ENCODE measurements at places on chromosomes 3 and 15.

- no peak for DNase-seq
Observed at GRCh38 chr3:12349895-12350811, 61.3 kb downstream of the PPARG start.

DNA sequence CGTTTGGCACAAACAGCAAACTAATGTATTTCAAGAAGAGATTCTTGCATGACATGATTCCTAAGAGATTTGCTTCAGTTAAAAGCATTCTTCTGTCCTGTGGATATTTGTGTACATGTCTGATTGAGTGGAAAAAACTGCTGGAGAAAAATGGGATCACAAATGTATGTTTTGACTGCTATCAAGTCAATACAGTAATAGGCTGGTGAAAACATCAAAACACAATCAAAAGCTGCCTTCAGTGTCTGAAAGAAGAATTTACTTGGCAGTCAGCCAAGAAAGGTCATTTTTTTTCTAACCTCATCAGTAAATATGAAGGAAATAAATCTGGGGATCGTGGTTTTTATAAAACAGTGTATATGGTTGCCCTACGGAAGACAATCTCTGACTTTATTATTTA, 1214.8 kb downstream of the NSUN3 start:
- no peak for DNase-seq

- no peak for DNase-seq
Observed at GRCh38 chr3:134904776-134905646, 110.0 kb downstream of the EPHB1 start.

DNA sequence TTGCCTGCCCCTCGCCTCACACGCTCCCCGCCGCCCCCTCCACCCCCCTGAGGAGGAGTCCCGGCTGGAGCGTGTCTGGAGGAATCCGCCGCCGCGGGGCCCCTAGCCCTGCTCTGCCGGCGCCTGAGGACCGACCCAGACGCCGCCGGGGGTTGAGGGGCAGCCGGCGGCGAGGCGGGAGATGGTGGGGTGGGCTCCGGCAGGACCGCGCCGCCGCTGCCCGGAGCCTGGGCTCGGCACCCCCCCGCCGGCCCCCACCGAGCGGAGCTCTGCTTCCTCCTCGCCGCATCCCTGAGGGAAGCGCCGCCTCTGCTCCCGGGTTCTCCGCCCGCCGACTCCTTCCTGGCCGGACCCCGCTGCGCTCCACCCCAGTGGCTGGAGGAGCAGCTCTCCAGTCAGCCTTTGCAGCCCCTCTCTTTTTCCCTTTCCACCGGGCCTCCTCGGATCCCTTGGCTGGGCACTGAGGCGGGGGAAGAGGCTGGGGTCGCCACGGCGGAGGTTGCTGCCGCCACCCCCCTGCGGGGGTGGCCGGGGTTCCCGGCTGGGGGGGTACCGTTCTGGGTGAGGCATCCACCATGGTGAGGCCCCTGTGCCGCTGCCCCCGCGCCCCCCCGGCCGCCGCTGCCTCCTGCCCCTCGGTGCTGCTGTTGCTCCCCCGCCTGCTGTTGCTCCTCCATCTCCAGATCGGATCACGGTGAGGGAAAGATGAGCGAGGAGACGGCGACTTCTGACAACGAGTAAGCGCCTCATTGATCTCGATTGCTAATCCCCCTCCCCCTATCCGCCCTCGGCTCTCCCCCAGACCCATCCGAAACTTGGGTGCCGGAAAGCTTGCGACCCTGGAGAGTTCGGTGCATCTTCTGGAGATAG, at the start of gene SPRED1:
TSS of gene SPRED1 (plus strand) at position 356 of the 870 bp plus-strand sequence. CDS start at position 706, 350 bp downstream.
- peak; percentile 1 for DNase-seq

- DNase-seq = no peak
Observed at GRCh38 chr15:57573151-57573550, 18.6 kb upstream of the MYZAP start.

DNA sequence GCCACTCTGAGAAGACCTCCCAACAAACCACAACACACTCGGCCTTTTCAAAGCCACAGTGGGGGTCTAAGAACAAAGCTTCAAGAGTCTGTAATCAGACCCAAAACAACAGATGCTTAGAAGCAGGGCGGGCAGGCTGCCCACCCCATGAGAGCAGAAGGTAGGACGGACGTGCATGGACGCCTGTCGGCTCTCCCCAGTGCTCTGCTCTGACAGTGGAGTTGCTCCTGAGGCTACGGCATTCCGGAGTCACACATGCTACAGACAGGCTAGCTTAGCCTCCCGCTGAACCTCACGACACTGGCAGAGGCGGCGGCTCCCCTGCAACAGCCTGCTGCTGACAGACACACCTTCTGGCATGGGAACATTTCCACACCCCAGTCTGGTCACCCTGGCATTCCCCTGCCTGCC, 33.5 kb downstream of the SLCO2A1 start:
- DNase-seq = no peak

All from activated T-helper 9 cell treated with anti-CD3 and anti-CD28 coated beads, Interleukin-2, amount 50 U/mL, for 16 hours (primary cell).